ENCODE measurements at places on chromosomes 12 and 14. TPM values are rescaled to one million over a fixed set of nuclear protein-coding genes. Genes with fewer than 3 reads are reported as not detected.
A peak's percentile ranks its signal among the peaks of the same experiment; 100 is the strongest.

The JDP2 gene
- 37.2 TPM for total RNA-seq

The OR2AP1 gene
- not detected for total RNA-seq

The STON2 gene
- total RNA-seq: 147 TPM

The A2M gene
- total RNA-seq: 147 TPM

The MANSC4 gene
- total RNA-seq: not detected

The CMKLR1 gene
- total RNA-seq: 5.5 TPM

The FLVCR2 gene
- total RNA-seq: 5.3 TPM

The GYS2 gene
- not detected for total RNA-seq

The TEDC1 gene
- 2.0 TPM for total RNA-seq

The C1QL4 gene
- not detected for total RNA-seq

The IFT43 gene
- 15.6 TPM for total RNA-seq

DNA sequence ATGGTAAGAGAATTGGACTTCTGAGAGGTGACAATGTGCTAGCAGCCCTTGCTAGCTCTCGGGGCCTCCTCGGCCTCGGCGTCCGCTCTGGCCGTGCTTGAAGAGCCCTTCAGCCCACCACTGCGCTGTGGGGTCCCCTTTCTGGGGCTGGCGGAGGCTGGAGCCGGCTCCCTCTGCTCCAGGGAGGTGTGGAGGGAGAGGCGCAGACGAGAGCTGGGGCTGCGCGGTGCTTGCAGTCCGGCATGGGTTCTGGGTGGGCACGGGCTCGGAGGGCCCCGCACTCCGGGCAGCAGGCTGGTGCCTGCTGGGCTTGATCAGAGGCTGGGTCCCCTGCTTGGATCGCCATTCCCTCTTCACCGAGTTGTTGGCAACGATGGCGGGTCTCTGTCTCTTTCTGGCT, 226.4 kb upstream of the AMIGO2 start:
- no peaks in the 10 kb centered on the region for H3K4me1 ChIP-seq
- DNase-seq: no peak
- H3K4me3 ChIP-seq: no peak overlapping the region
- H3K36me3 ChIP-seq: no peaks in the 10 kb centered on the region

- no peaks in the 10 kb centered on the region for H3K27me3 ChIP-seq
- H3K4me1 ChIP-seq: peaks cover 18% of the 10 kb centered on the region
- no peak overlapping the region for H3K27ac ChIP-seq
- DNase-seq: no peak
These were observed 23.6 kb downstream of the PLEKHH1 start for GRCh38 chr14:67556671-67557070.

- H3K36me3 ChIP-seq: no peaks in the 10 kb centered on the region
- no peak for DNase-seq
- no peak overlapping the region for H3K27ac ChIP-seq
These were observed 5.5 kb upstream of the HCFC2 start for GRCh38 chr12:104058802-104059201.

GRCh38 chr14:95353007-95353406, 33.3 kb upstream of the CLMN start:
- H3K27ac ChIP-seq: no peak overlapping the region
- no peaks in the 10 kb centered on the region for H3K4me1 ChIP-seq
- DNase-seq: no peak
- H3K27me3 ChIP-seq: peaks cover 5% of the 10 kb centered on the region
- H3K36me3 ChIP-seq: no peaks in the 10 kb centered on the region

GRCh38 chr12:123943816-123944215, 28.8 kb downstream of the CCDC92 start:
- no peak overlapping the region for H3K4me3 ChIP-seq
- no peak overlapping the region for H3K27ac ChIP-seq
- H3K27me3 ChIP-seq: no peaks in the 10 kb centered on the region
- H3K36me3 ChIP-seq: peaks cover 4% of the 10 kb centered on the region
- H3K4me1 ChIP-seq: no peaks in the 10 kb centered on the region
- no peak for DNase-seq

- no peaks in the 10 kb centered on the region for H3K27me3 ChIP-seq
- no peak for DNase-seq
- no peaks in the 10 kb centered on the region for H3K4me1 ChIP-seq
- H3K27ac ChIP-seq: no peak overlapping the region
- no peaks in the 10 kb centered on the region for H3K36me3 ChIP-seq
- H3K4me3 ChIP-seq: no peak overlapping the region
These were observed 66.4 kb upstream of the BDKRB2 start for GRCh38 chr14:96138241-96138640.

DNA sequence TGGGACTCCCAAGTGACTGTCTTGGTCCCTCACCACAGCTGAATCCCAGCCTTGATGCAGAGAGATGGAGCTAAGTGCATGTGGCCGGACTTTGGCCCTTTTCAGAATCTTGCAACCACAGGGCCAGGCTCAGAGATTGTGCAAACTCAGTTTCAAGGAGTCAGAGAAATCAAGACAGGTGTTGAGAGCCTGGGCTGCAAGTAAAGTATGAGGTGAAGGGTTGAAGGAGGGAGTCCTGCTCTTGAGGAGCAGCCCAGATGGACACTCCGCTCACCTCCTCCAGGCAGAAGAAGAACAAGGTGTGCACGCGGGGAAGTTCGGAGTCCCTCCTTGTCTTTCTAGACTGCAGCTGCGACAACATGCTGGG, 6.3 kb upstream of the BMP4 start:
- no peaks in the 10 kb centered on the region for H3K36me3 ChIP-seq
- H3K4me1 ChIP-seq: peaks cover 3% of the 10 kb centered on the region
- no peak for DNase-seq
- H3K27me3 ChIP-seq: no peaks in the 10 kb centered on the region

- no peak overlapping the region for H3K4me3 ChIP-seq
- no peak overlapping the region for H3K27ac ChIP-seq
- H3K27me3 ChIP-seq: no peaks in the 10 kb centered on the region
- DNase-seq: no peak
These were observed 139.4 kb upstream of the KRR1 start for GRCh38 chr12:75650595-75651341.

GRCh38 chr12:24791622-24792021, 157.3 kb downstream of the BCAT1 start:
- H3K27me3 ChIP-seq: no peaks in the 10 kb centered on the region
- no peak overlapping the region for H3K27ac ChIP-seq
- H3K36me3 ChIP-seq: no peaks in the 10 kb centered on the region
- no peaks in the 10 kb centered on the region for H3K4me1 ChIP-seq
- DNase-seq: no peak

GRCh38 chr14:76780875-76781647, 19.8 kb downstream of the VASH1 start:
- no peak overlapping the region for H3K4me3 ChIP-seq
- H3K4me1 ChIP-seq: peaks cover 12% of the 10 kb centered on the region
- H3K27me3 ChIP-seq: no peaks in the 10 kb centered on the region

- H3K36me3 ChIP-seq: no peaks in the 10 kb centered on the region
- H3K27me3 ChIP-seq: no peaks in the 10 kb centered on the region
- no peak overlapping the region for H3K4me3 ChIP-seq
- DNase-seq: no peak
- H3K27ac ChIP-seq: no peak overlapping the region
These were observed 118.3 kb downstream of the MGAT4C start for GRCh38 chr12:86137936-86138335.

DNA sequence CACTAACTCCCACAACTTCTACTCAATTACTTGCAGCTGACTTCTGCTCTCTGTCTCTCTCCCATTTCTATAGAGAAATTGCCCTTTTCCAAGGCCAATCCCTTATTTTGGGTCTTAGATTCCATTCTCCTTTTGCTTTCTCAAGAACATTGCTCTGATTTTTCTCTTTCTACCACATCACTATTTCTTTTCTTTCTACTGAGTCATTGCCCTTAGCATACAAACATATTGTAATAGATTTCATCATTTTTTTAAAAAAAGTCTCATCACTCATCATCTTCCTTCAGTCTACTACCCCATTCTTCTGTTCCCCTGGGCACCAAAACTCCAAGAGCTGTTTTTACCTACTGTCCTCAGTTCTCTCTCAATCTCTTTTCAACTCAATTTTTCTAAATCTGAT, 4.4 kb upstream of the KCNA1 start:
- H3K4me3 ChIP-seq: no peak overlapping the region
- H3K27ac ChIP-seq: no peak overlapping the region
- no peak for DNase-seq
- peaks cover 12% of the 10 kb centered on the region for H3K4me1 ChIP-seq
- H3K27me3 ChIP-seq: no peaks in the 10 kb centered on the region

- no peak overlapping the region for H3K4me3 ChIP-seq
- no peaks in the 10 kb centered on the region for H3K4me1 ChIP-seq
- no peaks in the 10 kb centered on the region for H3K36me3 ChIP-seq
- peaks cover 1% of the 10 kb centered on the region for H3K27me3 ChIP-seq
- DNase-seq: no peak
These were observed 173.8 kb upstream of the RASSF8 start for GRCh38 chr12:25784669-25785068.

DNA sequence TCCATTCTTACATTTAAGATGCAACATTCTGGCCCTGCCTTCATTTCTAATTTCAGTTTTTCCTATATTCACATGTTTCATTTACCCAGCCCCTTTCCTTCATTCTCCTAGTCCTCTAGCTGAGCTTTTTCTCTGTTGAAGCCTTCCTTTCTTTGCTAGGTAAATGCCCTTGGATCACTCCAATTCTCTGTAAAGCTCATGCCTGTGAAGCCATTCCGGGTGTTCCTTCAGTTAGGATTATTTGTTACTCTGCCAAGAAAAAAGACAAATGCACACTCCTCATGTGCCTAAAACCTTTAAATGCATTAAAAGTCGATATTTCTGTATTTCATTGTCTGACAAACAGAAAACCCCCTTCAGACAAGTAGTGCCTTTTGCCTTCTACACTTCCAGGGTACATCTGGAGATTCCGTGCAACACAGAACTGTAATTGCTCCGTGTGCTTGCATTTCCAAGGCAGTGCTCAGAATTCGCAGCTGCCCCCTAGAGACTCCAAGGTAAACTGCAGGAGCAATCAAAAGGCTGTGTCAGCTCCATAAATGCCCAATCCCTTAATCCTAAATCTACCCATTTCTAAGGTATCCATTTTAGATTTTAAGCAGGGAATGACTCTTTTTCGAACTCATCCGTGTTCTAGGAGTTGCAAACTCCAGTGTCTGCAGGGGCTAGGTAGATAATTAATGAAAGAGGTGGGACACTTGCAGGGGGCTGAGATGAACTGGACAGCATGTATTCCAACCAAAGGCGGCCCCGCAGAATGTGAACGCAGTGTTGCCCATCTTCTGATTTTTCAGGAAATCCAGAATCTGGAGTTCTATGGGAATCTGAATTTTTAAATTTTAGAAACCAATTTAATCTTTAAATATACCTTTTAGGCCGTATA, 320.2 kb downstream of the GRIN2B start:
- H3K36me3 ChIP-seq: no peaks in the 10 kb centered on the region
- H3K27me3 ChIP-seq: no peaks in the 10 kb centered on the region
- H3K4me3 ChIP-seq: no peak overlapping the region
- peak; percentile 12 for DNase-seq
- H3K4me1 ChIP-seq: no peaks in the 10 kb centered on the region
- no peak overlapping the region for H3K27ac ChIP-seq

- no peaks in the 10 kb centered on the region for H3K27me3 ChIP-seq
- no peak overlapping the region for H3K27ac ChIP-seq
- no peak for DNase-seq
- no peak overlapping the region for H3K4me3 ChIP-seq
- H3K36me3 ChIP-seq: no peaks in the 10 kb centered on the region
These were observed 380.9 kb downstream of the TMEM121 start for GRCh38 chr14:105907276-105907675.

- no peak overlapping the region for H3K27ac ChIP-seq
- no peaks in the 10 kb centered on the region for H3K36me3 ChIP-seq
- H3K27me3 ChIP-seq: no peaks in the 10 kb centered on the region
- no peaks in the 10 kb centered on the region for H3K4me1 ChIP-seq
- no peak overlapping the region for H3K4me3 ChIP-seq
- no peak for DNase-seq
These were observed 441.5 kb downstream of the PDZRN4 start for GRCh38 chr12:41629611-41630010.

- H3K27me3 ChIP-seq: no peaks in the 10 kb centered on the region
- no peak overlapping the region for H3K4me3 ChIP-seq
- peaks cover 25% of the 10 kb centered on the region for H3K4me1 ChIP-seq
- no peak for DNase-seq
- H3K36me3 ChIP-seq: no peaks in the 10 kb centered on the region
These were observed 50.4 kb downstream of the ACADS start for GRCh38 chr12:120775862-120776552.

DNA sequence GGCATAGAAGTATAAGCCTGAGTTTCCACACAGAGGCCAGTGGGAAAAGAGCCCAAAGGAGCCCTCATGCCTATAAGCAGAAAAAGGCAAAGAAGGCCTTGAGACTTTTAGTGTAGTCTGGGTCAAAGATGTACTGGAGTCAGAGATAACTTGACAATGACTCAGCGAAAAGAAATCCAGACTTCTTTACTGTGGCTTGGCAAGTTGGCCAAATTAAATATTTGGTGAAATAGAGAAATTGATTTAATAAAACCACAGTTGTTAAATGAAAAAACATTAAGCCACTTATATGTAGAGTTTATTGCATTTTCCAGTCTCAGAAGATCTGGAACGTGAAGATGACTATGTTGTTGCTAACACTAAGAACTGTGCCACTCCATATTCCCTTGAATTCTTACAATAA, 105.1 kb downstream of the TMTC3 start:
- H3K27me3 ChIP-seq: no peaks in the 10 kb centered on the region
- DNase-seq: no peak
- no peak overlapping the region for H3K4me3 ChIP-seq

DNA sequence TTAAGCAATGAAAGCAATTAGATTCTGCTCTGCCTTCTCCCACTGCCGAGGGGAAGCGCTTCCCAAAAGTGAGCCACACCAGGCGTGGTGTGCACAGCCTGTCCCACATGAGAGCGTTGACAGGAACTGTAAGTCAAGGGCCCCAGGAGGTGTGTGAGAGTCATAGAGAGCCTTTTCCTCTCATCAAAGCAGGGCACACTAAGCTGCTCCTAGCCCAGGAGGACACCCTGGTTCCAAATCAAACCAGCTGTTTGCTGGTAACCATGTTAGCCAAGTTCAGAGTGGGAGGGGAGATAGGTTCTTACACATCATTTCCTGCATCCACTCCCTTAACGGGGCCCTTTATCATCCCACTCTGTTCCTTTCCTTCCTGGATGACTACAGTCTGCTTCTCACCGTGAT, 98.3 kb downstream of the SPTSSA start:
- H3K27ac ChIP-seq: no peak overlapping the region
- no peaks in the 10 kb centered on the region for H3K36me3 ChIP-seq
- no peaks in the 10 kb centered on the region for H3K4me1 ChIP-seq
- no peaks in the 10 kb centered on the region for H3K27me3 ChIP-seq

- H3K36me3 ChIP-seq: no peaks in the 10 kb centered on the region
- H3K4me1 ChIP-seq: no peaks in the 10 kb centered on the region
- DNase-seq: no peak
- no peak overlapping the region for H3K4me3 ChIP-seq
- no peak overlapping the region for H3K27ac ChIP-seq
These were observed 108.5 kb upstream of the CNTN1 start for GRCh38 chr12:40583743-40584142.

DNA sequence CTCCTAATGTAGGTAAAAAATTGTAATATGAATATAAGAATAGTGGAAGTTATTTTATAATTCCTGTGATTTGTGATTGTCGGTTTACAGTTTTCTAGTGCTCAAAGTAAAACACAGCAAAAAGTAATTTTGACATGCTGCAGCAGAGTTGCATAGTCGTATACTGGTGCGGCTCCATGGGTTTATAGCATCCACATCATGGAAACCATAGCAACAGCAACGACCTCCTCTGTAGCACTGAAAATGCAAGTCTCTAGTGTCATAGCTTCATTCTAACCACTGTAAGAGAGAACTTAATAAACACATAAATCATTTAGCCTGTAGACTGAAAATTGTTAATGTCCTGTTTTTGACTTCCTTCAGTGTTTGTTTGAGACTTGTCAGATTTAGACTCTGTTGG, 574.3 kb downstream of the KCNH5 start:
- no peaks in the 10 kb centered on the region for H3K27me3 ChIP-seq
- H3K36me3 ChIP-seq: no peaks in the 10 kb centered on the region
- DNase-seq: no peak
- no peaks in the 10 kb centered on the region for H3K4me1 ChIP-seq
- no peak overlapping the region for H3K27ac ChIP-seq

Measured in psoas muscle (tissue), 8 donors.